ENCODE measurements at places on chromosomes 2 and 18.

DNA sequence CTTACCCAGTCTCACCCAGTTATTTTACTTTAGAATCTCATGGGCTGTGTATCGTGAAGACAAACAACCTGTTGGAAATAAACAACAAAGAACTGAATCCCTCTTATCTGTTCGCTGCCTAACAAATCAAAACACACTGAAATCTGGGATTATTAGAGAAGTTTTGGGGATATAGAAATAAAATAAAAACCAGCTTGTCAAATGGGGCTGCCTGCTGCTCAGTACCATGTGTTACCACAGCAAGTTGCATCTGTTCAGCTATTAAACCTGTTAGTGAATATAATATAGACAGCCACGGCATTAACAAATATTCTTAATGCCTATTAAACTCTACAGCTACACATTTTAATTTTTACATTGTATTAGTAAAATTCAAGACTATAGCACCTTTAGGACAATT is 810.8 kb downstream of the NRXN1 start:
- no peak for DNase-seq

GRCh38 chr2:54541995-54542394 is 85.9 kb downstream of the SPTBN1 start:
- no peak for DNase-seq

- no peak for DNase-seq
Measured at GRCh38 chr2:241339839-241340630, 16.1 kb upstream of the FARP2 start.

GRCh38 chr2:219916281-219916680 is 288.9 kb downstream of the SLC4A3 start:
- DNase-seq = no peak

DNA sequence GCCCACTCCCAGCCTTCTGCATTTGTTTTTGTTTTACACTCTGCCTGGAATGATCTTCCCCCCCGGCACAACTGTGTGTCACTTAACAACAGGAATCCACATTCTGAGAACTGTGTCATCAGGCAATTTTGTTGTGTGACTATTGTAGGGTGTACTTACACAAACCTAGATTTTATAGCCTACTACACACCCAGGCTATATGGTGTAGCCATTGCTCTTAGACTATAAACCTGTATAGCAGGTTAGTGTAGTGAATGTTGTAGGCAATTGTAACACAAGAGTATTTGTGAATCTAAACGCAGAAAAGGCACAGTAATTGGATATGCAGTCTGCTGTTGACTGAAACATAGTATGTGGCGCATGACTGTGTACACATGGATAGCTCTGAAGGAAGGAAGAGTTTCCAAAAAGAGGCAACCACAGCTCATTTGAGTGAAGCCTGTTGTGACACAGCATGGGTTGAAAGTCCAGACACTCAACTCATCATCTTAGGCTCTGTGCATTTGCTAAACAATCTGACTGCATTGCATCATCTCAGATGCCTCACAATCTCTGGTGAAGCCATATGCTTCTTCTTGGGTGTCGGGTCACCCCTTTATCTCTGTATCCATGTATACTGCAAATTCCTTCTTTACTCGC is 506.6 kb upstream of the SPHKAP start:
- DNase-seq = no peak

DNA sequence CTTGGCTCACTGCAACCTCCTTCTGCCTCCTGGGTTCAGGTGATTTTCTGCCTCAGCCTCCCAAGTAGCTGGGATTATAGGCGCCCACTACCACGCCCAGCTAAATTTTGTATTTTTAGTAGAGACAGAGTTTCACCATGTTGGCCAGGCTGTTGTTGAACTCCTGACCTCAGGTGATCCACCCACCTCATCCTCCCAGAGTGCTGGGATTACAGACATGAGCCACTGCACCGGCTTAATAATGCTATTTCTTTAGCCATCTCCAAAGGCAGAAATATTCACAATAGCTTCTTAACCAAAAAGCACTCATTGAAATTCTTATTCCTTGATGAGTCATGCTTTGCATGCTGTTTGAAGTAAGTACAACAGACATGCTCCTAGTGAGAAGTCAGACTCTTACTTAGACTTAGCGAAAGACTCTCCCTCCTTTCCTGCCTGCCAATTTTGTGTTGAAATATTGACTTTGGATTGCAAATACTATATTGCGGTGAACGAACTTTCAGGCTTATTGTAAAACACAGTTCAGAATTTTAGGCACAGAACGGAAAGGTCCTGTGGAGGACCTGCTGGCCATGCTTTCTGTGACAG is 4.4 kb downstream of the ACTR3 start:
- DNase-seq = peak; percentile 29

GRCh38 chr2:239399433-239399920 is 1.3 kb downstream of the HDAC4 start:
- peak; percentile 40 for DNase-seq

GRCh38 chr18:63097178-63097577 is 222.4 kb downstream of the BCL2 start:
- DNase-seq = no peak

DNA sequence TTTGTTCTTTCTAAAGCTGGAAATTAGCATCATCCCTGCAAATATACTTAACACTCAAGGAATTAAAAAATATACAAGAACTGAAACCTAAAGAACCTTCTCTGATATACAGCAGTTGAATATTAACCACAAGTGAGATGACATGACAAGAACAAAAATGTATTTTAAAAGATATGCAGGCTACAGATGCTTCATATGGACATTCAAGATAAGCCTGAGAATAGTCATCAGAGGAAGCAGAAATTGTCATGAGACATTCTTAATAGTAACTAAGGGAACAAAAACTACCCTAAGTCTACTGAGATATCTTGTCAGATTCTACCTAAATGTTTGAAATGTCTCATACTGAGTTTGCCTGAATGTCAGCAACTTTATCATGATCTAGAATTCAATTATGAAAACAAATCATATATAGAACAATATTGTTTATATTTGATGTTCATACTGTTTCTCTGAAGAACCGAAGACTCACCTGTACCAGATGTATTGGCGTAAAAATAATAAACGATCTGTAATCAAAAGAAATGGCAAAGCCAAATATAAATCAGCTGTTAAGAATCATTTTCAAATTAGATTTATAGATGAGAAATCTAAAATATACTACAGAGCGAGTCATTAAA is 4.7 kb downstream of the NBAS start:
- DNase-seq = no peak

GRCh38 chr2:238585836-238586821 is 159.4 kb downstream of the ASB1 start:
- peak; percentile 60 for DNase-seq

DNA sequence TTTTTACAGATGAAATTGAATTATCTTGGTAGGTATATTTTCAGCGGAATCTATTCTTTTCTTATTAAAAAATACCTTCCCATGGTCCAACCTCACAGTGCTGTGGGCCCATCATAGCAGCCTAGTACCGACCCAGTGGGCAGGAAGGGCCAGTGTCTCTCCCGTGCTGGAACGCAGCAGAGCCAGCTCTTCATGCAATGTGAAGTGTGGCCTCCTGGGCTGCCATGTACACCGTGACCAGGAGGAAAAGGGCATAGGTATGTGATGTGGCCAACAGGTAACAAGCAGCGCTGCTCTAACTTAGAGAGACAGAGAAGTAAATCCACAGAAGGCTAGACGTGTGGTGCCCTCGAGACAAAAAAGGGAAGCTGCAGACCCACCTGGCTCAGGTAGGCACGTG is 221.1 kb upstream of the SALL3 start:
- DNase-seq = no peak

- no peak for DNase-seq
Measured at GRCh38 chr2:68403199-68403644, 38.1 kb downstream of the PLEK start.

DNA sequence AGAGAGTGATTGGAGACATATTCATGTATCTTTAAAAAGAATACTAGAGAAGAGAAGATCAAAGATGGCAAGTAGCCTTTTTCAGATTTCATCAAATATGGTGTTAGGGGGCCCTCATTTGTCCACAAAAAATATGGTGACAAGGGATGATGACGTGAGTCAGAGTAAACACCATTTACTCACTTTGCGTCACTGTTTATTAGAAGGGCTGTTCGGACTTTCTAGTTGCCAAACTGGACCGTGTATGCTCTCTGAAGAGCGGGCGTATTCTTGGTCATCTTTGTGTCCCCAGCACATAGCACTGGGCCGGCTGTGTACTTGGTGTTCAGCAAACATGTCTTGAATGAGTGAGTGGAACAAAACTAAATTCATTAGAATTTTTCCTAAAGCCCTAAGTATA is 37.5 kb downstream of the TTC39C start:
- no peak for DNase-seq

GRCh38 chr2:196590286-196590685 is 49.2 kb upstream of the CCDC150 start:
- DNase-seq = no peak

DNA sequence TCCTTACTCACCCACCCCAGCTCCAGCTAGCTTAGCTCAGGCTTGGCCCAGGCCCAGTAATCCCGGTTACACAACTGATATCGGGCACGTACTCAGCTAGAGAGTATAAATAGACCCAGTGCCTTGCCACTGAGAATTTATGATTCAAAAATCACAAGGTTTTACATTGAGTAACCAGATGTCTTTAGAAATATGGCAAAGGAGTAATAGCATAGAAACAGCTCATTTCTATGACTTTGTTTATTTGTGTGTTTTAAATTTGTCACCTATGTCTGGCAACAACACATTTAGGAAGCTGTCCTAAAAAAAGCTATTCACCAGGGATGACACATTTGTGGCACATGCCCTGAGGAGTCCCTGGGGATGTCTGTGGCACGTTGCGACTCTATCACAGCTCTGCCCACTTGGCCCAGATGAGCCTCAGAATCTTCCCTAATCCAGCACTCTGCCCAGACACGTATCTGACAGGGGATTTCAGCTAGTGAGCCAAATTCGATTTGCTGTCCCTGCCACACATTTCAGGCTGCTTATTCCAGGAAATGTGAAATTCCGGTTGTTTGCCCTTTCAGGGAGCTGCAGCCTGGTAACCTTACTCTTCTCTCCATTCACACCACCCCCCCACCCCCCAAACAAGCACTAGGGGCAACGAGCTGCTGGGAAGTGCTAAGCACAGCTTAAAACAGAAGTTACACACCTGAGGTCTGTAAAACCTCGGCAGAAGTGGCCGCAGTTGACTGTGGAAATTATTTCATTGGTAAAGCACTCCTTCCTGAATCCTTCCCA is 85.4 kb upstream of the ZCCHC2 start:
- peak; percentile 46 for DNase-seq

DNA sequence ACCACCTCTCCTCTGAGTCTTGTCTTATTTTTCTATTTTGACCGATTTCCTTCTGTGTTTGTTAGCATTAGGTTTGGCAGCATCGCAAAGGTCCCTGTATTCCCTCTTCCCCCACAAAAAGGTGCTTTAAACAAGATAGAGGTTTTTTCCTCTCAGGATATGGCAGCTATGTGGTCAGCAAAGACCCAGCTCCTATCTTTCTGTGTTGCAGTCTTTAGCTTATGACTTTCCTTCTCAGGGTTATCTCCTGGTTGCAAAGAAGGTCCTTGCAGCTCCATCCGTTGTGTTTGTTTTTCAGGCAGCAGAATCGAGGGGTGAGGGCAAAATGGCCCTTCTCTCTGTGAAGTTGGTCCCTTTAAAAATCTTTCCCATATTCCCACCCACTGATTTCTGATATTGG is 38.4 kb downstream of the GALNT1 start:
- no peak for DNase-seq

GRCh38 chr2:168624028-168624427 is 168.0 kb downstream of the CERS6 start:
- DNase-seq = no peak

DNA sequence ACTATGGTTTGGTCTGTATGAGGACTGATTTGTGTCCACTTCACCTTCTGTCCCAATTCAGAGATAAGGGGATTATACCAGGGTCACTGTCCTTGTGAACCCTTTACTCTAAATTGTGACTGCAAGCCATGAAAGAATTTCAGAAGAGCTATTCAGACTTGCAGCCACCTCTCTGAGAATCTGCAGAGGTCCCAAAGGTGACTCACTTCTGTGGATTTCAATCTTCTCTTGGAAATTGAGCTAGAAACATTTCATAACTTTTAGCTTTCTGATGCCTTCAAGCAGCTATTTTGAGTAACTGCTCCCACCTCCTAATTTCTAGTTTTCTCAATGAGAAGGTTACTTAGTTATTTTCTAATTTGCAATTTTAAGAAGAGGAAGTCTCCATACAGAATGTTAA is 1242.4 kb upstream of the ACVR2A start:
- no peak for DNase-seq

DNA sequence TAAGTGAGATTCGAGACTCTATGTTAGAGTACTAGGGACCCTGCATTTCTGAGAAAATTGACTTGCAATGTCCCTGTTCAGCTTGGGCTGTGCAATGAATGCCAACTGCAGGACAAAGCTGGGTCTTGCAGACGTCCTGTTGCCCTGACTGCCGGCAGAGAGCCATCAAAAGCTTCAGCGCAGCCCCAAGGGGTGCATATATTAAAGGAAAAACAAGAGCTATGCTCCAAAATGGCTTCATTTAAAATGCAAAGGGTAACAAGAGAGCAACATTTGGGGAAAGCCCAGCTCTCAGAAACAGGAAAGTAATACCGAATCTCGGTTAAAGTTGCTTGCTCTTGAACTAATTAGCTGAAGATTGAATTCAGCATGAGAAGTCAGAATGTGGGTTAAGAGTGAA is 110.9 kb upstream of the PNPT1 start:
- DNase-seq = no peak

GRCh38 chr18:49400398-49401072 is 59.9 kb downstream of the DYM start:
- DNase-seq = no peak

- DNase-seq = no peak
Measured at GRCh38 chr2:91748902-91749301, 3057.4 kb downstream of the RPIA start.

DNA sequence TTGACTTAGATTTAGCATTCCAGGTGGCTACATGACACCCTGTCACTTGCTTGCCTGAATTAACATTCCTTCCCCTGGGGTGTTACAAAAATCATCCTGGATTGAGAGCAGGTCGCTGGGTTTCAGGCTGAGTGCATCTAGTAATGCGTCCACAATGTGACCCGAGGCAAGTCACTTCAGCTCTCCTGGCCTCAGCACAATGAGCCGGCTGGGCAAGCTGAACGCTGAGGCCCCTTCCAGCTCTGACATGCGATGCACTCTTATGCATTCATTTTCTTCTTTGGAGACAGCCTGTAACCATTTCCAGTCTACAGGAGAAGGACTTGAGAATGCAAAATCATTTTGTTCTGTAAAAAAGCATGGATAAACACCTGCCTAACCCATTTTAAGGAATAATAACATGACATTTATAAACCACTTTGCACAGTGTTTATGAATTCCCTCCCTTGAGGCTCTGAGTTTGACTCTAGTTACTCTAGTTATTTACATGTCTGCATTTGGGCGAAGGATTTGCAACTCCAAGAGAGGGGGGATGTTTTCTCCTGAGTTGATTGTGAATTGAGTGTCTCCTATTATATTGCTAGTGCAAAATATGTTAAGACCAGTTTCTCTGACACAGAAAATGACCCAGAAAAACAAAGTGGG is 63.0 kb upstream of the CPO start:
- peak; percentile 21 for DNase-seq

- no peak for DNase-seq
Measured at GRCh38 chr18:677145-677544, 19.7 kb downstream of the TYMS start.

GRCh38 chr18:48441405-48441881 is 32.3 kb upstream of the ZBTB7C start:
- DNase-seq = peak; percentile 76

All from thyroid gland (tissue), 4 donors.